ENCODE measurements at places on chromosomes 12 and 14.
A peak's percentile ranks its signal among the peaks of the same experiment; 100 is the strongest.

- no peak for DNase-seq
Observed at GRCh38 chr14:56592746-56593544, 13.3 kb downstream of the TMEM260 start.

- no peak for DNase-seq
Observed at GRCh38 chr12:57549909-57550640, at the start of gene KIF5A. TSS of gene KIF5A (plus strand) at chr12:57550044. CDS start at chr12:57550272, 228 bp downstream.

GRCh38 chr14:99758121-99758821 lies 34.9 kb upstream of the EML1 start:
- DNase-seq = no peak

DNA sequence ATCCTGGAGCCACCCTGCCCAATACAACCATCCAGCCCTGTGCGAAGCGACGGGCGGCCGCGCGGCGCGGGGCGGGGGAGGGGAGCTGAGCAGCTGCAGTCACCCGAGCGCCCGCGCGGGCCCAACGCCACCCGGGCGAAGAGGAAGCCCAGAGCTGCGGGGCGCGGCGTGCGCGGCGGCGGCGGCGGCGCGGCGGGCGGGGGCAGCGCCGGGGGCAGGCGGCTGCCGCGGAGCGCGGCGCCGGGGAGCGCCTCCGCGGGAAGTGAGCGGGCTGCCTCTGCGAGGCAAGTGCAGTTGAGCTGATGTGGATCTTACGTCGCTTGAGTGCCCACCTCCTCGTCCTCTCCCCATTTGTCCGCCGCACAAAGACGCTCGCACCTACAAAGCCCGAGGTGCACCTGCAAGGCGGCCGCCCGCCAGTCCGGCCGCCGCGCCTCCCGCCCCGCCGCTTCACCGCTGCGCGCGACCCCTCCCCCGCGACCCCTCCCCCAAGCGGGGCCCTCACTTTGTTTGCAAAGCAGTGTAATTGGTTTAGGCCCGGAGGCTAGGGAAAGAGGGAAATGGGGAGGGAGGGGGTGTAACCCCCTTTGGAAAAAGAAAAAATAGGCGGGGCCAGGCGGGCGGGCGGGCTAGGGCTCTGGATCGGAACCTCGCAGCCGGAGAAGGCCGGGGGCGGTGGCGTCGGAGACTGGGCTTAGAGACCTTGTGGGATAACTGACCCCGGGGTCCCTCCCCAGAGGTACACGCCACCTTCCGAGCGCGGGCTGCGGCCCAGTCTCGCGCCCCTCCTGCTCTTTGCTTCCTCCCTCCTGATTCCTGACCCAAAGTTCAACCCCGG lies at the start of the genes FOXA1 and TTC6:
FOXA1 (minus strand) TSS at position 279 of the 838 bp plus-strand sequence; CDS start at position 2, 277 bp downstream.
TTC6 (plus strand) TSS at position 659 of the 838 bp plus-strand sequence. CDS start 26,436 bp downstream, outside the sequence.
- DNase-seq = peak; percentile 53

GRCh38 chr12:104576980-104577580 lies 120.3 kb downstream of the CHST11 start:
- DNase-seq = no peak

DNA sequence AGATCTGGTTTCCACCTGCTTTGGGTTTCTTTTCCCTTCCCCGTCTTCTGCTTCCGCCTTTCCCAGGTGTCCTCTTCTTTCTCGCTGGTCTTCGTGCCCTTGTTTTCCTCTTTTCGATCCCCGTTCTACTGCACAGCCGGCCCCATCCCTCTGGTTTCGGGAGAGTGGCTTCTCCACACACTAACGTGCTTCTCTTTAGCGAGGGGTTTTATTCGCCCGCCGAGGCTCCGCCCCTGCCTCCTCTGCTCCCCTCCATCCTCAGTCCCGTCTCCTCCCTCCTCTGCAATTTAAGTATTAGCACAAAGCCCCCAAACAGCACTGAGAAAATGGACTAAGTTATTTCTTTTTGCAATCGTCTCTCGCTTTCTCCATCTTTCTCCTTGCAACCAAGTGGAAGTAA lies at the start of gene SLC7A8:
SLC7A8 (minus strand) TSS at position 182 of the 400 bp plus-strand sequence. CDS start 746 bp downstream, outside the sequence.
- DNase-seq = no peak

DNA sequence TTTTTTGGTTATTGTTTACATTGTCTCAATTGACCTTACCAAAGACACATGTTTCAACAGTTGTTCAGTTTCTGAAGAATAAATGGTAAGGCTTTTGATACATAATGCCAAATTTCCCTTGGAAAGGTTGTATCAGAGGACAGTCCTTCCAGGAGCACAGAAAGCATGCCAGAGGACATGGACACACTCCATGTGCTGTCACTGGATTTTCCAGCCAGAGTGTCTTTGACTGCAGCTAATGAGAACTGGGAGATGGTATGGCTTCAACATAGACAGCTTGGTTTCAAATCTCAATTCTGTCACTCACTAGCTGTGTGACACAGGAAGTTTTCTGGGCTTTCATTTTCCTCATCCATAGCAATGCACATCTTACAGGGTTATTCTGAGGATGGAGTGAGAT lies 20.6 kb downstream of the NTS start:
- no peak for DNase-seq

GRCh38 chr14:54188064-54188666 lies 208.6 kb upstream of the CDKN3 start:
- DNase-seq = no peak

- peak; percentile 56 for DNase-seq
Observed at GRCh38 chr12:7162691-7163114, 26.8 kb upstream of the PEX5 start.
